RWPE2 (cell line): ENCODE measurements at places on chromosomes 5 and 9.

DNA sequence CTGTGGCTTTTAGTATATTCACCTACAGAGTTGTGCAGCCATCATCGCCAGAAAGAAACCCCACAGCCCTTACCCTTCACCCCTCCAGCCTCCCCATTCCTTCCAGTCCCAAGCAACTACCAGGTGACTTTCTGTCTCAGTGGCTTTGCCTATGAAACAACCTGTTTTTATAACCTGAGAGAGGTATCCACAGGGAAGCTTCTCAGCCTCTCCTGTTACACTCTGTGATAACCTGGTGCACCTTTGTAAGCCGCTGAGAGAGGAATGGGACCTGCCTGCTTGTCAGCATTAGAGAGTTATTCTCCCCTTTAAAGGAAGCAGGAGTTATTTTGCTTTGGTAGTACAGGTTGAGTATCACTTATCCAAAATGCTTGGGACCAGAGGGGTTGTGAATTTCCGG is 93.6 kb downstream of the TRIO start:
- DNase-seq = no peak

DNA sequence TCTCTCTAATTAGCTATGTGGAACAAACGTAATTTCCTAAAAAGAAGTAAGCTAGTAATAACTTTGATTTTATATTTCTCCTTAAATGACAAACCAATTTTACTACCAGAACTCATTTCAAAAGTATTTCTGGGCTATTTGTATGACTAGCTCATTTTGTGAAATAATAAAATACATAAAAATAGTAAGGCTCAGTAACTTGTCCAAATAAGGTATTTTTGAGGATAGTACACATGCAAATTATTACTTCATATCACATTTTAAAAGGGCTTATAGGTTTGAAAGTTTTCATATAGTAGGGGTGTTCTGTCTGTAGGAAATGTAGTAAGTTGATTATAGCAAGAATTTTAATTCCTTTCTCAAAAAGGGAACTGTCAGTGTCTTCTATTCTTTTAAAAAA is 26.5 kb downstream of the C9orf85 start:
- no peak for DNase-seq

GRCh38 chr9:110338143-110338542 is 480 bp upstream of the TXNDC8 start:
- DNase-seq = no peak

GRCh38 chr9:95952471-95952870 is 77.0 kb downstream of the ERCC6L2 start:
- DNase-seq = no peak

DNA sequence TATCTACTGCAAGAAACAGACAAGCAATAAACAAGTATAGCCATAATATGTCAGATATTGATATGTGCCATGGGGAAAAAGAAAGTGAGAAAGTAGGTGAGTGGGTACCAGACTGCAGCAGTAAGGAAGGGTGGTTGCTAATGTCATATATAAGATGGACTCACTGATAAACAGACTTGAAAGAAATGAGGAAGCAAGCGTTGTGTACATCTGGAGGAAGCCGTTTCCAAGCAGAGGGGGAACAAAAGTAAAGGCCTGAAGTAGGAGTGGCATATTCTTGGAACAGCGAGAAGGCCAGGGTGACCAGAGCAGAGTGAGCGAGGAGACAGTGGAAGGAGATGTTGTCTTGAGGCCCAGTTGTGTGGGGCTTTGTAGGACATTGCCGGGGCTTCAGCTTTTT is 142.2 kb upstream of the MAP3K1 start:
- DNase-seq = no peak

DNA sequence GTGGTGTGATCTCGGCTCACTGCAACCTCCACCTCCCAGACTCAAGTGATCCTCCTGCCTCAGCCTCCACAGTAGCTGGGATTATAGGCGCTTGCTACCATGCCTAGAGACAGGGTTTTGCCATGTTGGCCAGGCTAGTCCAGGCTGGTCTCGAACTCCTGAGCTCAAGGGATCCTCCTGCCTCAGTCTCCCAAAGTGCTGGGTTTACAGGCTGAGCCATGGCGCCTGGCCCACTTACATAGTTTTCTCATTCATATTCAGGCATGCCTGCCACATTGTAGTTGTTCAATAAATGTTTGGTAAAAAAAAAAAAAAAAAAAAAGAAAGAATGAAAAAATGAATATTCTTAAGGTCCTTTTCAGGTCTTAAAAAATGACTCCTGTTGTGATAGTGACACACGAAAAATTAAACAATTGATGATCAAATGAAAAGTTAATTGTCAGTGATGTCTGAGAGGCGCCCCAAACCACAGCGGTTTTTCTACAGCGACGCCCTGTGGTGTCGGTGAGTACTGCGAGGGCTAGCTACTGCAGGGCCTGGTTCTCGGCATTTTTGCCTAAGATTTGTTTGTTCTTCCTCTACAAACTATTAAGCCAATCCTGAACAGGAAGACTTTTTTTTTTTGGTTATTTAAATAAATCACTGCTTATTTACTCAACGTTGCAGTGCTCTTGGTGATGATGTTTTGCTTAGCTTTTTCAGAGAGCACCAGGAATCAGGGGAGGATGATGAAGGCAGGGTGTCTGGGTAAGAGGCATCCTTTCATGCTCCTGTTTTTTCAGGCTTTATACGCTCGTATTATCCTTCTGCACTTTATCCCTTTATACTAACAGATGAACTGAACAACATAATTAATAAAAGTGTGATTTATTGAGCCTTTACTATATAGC is 67.0 kb upstream of the DPYSL3 start:
- DNase-seq = no peak

DNA sequence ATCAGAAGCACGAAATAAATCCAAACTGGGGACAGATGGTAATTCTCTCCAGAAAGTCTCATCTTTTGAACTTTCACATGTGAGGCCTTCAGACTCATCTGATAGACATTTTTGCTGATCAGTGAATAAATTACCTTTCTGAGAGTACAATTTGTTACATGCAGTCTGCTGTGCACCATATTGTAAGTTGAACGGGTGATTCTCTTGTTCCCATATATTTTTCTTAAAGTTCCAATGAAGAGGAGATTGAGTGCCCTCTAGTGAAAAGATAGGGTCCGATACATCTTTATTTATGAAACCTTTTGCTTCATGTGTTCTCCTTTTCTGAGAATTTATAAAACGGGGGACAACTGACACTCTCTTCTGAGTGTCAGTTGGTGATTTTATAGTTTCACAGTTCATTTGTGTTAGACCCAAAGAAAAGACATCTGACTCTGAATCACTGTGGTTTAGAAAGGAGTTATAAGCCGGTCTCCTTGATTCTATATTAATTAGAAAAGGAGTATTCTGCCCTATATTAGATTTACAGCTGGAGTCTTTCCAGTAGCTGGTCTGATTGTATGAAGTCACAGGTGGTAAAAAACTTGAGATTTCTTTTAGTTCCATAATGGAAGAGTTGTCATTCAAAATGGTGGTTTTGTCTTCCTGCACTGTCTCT is 30.4 kb downstream of the GNG10 start:
- DNase-seq = no peak

GRCh38 chr9:115234094-115234493 is 116.1 kb upstream of the TNC start:
- peak; percentile 78 for DNase-seq

DNA sequence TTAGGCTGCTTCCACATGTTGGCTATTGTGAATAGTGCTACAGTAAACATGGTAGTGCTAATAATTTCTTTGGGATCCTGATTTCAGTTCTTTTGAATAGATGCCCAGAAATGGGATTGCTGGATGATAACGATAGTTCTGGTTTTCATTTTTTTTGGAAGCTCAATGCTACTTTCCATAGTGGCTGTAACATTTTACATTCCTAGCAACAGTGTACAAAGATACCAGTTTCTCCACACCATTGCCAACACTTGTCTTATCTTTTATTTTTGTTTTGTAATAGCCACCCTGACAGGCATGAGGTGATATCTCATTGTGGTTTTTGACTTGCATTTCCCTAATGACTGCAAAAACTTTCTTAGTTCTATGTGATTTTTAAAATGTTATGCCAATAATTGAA is 68.8 kb upstream of the LRRC70 start:
- DNase-seq = no peak

DNA sequence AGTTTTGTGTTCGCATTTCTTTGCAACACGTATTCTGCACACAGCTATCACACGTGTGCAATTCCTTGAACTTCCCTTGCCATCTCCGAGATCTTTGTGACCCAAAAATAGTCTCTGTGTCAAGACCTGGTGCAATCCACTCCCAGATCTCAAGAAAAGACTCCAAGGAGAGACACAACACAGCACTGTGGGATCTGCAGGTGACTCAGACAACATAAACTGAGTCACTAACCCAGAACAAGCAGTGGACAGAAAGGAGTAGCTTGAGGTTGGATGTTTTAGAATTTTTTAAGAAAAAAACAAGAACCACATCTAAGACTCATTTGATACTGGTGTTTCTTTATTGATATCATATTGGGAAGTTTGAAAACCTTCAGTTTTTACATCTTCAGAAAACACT is 396.9 kb downstream of the AGTPBP1 start:
- no peak for DNase-seq

DNA sequence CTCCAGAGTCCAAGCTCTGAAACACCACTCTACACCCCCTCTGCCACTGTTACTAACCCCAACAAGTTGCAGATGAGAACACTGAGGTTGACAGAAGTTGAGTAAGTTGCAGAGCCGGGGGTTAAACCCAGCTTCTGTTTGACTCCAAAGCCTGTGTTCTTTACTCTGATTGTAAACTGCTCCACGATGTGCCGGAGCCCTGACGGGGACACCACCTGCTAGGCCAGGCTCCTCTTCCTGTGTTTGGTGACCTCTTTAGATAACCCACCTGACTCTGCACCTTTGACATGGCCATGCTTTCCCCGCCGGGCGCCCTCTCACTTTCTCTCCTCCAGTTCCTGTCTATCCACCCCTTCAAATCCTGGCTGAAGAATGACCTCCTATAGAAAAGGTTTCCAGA is 96.7 kb downstream of the PAX5 start:
- DNase-seq = no peak

GRCh38 chr5:89443508-89443907 is 560.5 kb upstream of the MEF2C start:
- no peak for DNase-seq

GRCh38 chr9:82206490-82206889 is 217.9 kb downstream of the SPATA31D1 start:
- no peak for DNase-seq

- no peak for DNase-seq
Measured at GRCh38 chr9:93699650-93700049, 123.3 kb downstream of the PHF2 start.

DNA sequence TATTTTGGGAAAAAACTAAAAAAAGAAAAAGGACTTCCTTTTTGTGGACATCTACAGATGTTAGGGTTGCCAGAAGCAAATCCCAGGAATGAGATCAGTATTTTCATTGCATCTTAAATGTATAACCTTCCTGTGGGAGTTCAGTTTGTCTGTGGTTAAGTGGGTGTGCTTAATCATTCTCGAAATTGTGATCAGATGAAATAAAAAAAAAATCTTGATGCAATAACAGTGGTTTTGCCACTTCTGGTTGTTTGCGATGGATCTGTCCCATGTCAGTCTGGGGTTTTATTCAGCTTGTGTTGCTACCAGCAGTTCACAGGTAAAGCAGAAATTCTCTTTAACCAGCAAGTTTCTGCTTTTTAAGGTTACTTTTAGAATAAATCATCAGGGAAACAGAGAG is 179.0 kb downstream of the MAN2A1 start:
- no peak for DNase-seq

- no peak for DNase-seq
Measured at GRCh38 chr9:132026932-132027585, 52.6 kb downstream of the MED27 start.

DNA sequence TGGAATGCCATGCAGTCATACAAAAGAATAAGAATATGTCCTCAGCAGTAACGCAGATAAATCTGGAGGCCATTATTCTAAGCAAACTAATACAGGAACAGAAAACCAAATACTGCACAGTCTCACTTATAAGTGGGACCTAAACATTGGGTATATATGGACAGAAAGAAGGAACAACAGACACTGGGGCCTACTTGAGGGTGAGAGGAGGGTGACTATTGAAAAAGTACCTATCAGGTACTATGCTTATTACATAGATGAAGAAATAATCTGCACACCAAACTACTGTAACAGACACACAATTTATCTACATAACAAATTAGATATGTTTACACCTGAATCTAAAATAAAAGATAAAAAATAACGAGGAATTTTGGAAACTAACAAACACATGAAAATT is 38.8 kb downstream of the MEIKIN start:
- DNase-seq = no peak

- no peak for DNase-seq
Measured at GRCh38 chr9:83322438-83322837, 215.8 kb downstream of the FRMD3 start.

DNA sequence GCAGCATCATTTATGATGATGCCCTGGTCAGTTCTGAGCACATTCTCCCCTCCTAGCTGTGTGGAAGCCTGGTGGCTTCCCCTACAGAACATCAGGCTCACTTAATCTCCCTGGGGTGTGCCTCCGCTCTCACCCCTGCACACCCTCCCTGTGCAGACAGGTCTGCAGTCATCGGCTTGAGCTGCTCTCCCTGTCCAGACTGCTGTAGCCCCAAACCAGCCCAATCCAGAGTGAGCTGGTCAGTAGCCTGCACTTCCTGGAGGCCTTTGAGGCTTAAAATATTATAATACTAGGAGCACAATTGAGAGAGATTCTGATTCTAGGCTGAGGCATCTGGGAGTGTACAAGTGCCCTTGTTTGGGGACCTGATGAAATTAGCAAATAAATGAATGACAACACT is 60.2 kb downstream of the PPARGC1B start:
- DNase-seq = no peak

DNA sequence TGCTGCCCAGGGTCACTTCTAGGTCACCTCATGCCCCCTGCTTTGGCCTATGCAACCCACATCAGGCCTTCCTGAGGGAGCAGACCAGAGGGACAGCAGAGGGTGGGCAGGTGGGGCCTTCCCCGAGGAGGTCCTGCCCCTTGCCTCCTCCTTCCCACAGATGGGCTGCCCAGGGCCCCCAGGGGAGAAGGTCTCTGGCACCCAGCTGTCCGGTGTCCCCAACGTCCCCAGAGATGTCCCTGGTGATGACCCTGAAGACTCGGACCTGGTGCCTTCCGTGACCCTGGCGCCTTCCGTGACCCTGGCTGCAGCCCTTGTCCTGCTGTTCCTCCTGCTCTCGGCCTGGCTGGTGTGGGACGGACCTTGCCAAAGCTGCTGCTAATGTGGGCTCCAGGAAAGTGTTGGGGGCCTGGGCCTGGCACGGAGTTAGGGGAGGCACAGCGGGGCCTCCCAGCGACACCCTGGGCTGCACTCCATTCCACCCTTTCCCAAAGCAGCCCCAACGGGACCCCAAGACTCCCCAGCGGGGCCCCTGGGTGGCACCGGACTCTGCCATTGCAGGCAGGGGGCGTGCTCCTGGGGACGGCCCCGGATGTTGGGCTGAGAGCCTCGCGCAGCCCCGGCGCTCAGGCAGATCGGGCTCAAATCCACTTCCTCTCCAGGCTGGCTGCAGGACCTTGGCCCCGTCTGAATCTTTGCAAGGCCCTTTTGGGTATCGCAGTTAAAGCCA is 6.8 kb upstream of the SLC2A6 start:
- DNase-seq = no peak

GRCh38 chr9:116234081-116234480 is 80.5 kb downstream of the PAPPA start:
- DNase-seq = no peak
